WTC11 (cell line): ENCODE measurements at places on chromosomes 7 and 10. TPM values are rescaled to one million over a fixed set of nuclear protein-coding genes. Genes with fewer than 3 reads are reported as not detected.
A peak's percentile ranks its signal among the peaks of the same experiment; 100 is the strongest.

Gene SPDYE1
- 0.07 TPM in 1 of 3 replicates, not detected in the others for total RNA-seq

Gene OR6V1
- total RNA-seq, result not detected in 3 replicates

Gene FAM204A
- 33.3 to 36.7 TPM (median 36.1 TPM) in 3 replicates for total RNA-seq

Gene PAX4
- total RNA-seq, result not detected in 3 replicates

Gene NEUROD6
- total RNA-seq, result not detected in 3 replicates

Gene CRHR2
- total RNA-seq, result 0.09 to 0.25 TPM (median 0.22 TPM) in 3 replicates

DNA sequence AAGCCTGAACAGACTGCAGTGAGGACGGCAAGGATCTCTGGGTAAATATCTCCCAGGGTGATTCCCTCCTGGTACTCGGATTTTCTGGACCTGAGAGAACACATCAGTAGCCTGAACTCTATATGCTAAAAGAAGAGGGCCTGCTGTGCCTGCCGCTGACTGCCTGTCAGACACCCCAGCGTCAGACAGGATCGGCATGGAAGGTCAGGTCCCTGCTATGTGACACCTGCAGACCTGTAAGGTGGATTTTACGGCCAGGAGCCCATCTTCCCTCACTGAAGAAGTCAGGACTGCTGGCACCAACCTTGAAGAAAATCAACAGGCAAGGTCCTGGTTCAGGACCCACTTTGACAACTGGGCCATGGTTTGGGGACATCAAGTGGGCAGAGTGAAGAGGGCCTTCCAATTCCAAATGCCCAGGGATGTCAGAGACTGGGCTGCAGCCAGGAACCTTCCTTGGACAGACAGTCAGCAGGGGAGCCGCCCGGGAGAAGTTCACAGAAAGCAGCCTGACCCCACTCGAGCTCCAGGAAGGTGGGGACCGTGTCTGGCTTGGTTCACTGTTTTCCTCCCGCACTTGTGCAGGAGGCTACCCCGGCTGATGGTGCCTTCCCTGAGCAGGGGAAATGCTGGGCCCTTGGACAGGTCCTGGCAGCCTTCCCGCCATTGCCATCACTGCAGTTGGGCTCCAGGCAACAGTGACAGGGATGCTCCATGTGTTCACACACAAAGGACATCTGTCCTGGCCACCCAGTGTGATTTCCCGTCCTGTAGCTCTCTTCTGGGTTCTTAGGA, 91.8 kb upstream of the LANCL2 start:
- DNase-seq, result no peak

DNA sequence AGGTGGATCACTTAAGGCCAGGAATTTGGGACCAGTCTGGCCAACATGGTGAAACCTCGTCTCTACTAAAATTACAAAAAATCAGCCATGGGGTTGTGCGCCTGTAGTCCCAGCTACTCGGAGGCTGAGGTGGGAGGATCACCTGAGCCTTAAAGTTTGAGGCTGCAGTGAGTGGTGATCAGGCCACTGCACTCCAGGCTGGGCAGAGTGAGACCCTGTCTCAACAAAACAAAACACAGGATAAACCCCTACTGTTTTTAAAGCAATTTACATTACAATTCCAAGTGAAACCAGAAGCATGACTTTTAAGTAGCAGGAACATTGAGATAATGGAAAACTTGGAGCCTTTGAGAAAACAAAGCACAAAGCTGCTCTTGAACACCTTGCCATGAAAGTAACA, 92.4 kb upstream of the BTBD16 start:
- DNase-seq, result no peak

- no peak for DNase-seq
Measured at GRCh38 chr7:17488829-17489228, 190.4 kb downstream of the AHR start.

DNA sequence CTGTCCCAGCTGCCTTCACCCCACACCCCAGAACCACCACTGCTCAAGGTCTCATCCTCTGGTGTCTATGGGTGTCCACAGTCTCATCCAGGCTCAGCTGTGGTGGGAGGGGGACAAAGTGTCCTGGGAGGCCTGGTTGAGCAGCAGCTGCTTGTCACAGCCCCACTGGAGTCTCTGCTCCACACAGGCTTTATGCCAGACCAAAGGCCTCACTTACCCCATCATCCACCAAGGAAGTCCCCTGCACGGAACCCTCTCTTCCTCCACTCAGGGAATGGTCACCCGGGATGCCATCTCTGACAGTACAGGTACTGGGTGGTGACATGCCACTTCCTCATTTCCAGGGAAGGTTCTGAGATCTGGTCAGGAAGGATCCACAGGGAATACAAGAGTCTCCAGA, 925.4 kb upstream of the ZNF722 start:
- no peak for DNase-seq

DNA sequence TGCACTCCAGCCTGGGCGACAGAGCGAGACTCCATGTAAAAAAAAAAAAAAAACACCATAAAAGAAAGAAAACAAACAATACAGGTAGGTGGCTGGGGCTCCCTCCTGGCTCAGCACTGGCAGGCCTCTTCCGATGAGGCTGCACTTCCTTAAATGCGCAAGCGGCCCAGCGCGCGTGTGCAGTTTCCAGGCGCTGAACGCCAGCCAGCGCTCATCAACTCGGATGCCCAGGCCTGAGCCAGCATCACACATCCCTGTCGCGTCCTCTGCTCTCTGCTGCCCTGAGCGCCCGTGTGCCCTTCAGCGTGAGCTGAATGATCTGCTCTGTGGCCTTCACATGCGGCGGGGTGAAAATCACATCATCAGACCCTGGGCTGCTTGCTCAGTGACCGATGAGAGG, 31.8 kb downstream of the NUDT1 start:
- no peak for DNase-seq

DNA sequence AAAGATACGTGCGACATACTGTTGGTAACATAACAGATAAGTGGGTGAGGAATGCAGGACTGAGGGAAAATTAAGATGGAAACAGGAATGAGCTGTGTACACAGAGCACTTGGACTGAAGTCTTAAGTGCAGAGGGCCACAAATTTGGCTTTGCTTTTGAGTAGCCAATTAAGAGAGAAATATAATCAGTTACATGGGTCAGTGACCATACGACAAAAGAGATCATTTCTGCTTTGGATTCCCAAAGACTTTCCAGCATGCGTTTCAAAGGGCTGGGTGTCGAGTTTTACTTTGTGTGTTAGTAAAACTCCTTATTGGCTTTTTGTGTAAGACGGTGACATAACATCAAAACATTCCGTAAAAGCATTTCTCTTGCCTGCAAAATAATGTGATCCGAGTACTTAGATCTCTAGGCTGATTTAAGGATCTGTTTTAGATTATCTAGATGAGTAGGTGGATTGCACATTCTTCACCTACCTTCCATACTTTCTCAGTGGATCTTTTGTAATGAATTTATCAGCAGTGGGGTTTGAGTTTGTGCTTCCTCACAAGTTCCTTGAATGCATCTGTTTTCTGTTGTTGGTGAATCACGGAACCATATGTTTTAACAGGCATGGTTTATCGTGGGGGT, 7.5 kb downstream of the RABGEF1 start:
- DNase-seq, result no peak

DNA sequence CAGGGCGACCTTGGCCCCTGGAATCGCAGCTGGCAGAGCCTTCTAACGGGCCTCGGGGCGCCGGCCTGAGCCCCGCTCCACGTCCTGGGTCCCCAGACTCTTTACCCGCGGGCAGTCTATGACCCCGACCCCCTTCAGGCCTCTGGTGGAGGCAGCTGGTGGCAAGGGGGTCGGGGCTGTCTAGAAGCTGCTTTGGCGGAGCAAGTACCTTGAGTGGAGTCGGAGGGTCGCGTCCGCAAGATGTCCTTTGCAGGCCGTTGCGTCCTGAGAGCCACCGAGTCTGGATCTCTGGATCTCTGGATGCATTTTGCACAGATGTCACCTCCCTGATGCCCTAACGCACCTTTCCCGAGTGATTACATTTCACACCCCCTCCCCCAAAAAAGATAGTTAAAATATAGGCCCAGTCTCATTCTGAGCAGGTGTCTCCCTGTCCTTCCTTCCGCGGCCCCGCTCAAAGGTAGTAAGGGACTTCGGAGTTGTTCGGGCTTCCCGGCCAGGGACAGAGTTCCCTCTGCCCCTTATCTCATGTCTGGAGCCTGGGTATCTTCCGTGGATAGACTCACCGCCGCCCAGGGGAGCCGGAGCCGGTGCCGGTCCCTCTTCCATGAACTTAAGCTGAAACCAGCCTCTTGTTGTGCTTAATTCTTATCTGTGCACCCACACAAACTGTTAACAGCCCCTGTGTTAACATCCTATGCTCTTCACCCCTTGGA, 457 bp downstream of the ACADSB start:
- DNase-seq, result peak; percentile 27

DNA sequence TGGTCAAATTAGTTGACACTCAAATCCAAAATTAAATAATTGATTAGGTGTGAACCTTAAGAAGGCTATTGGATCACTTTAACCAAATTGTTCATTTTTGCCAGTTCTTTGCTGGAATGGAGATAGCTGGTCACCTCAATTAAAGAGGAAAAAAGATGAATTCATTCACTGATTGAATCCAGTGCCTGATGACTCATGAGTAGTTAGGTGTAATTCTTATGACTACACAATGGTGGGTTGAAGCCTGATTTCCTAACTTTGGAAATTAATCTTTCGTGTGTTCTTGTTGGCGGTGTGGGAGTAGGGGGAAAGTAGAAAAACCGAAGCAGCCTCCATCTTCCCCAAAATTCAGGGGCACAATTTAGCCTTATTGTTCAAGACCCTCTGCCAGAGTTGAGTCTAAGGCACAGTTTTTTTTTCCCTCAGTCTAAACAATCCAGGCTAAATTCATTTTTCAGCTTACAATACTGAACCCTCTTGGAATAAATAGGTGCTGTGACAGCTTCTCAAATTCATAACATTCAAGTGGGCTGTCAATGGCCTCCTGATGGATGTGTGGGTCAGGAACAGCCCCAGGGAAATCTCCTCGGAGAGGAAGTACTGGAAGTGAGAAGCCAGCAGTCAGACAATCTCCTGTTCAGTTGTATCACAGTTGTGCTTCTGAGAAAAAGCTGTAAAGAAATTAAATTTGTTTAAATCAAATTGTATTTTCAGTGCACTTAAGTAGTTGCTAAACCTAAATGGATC, 356.6 kb downstream of the BBS9 start:
- DNase-seq, result no peak

DNA sequence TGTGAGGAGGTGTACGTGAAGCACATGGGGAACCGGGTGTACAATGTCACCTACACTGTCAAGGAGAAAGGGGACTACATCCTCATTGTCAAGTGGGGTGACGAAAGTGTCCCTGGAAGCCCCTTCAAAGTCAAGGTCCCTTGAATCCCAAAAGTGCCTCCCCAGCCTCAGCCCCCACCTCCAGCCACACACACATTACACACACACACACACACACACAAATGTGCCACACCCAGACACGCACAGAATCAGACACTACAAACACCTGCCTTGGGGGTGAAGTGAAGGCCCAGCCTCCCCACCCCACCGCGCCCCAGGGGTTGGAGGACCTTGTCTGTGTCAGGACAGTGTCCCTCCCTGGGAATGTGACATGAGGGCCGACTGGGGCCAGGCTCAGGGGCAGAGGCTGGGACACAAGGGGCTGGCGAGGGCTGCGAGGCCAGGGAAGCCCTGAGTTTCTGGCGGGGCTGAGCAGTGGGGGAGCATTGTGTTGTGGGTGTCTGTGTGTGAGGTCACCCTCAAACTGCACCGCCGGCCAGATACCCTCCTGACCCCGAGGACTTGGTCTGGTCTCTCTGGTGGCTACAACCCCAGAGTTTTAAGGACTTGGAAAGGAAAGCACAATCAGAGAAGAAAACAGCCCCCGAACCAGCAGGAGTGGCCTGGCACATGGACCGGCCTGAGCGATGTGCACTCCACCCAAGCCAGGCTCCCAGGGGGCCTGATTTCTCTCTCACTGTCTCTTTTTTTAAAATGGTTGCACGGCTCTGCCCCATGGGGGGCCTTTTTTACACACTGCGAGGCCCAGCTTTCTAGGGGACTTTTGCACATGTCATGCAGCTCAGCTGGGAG, 4.0 kb upstream of the ATP6V1F start:
- DNase-seq, result no peak

GRCh38 chr7:158702944-158703343, 1.7 kb downstream of the NCAPG2 start:
- DNase-seq, result no peak

DNA sequence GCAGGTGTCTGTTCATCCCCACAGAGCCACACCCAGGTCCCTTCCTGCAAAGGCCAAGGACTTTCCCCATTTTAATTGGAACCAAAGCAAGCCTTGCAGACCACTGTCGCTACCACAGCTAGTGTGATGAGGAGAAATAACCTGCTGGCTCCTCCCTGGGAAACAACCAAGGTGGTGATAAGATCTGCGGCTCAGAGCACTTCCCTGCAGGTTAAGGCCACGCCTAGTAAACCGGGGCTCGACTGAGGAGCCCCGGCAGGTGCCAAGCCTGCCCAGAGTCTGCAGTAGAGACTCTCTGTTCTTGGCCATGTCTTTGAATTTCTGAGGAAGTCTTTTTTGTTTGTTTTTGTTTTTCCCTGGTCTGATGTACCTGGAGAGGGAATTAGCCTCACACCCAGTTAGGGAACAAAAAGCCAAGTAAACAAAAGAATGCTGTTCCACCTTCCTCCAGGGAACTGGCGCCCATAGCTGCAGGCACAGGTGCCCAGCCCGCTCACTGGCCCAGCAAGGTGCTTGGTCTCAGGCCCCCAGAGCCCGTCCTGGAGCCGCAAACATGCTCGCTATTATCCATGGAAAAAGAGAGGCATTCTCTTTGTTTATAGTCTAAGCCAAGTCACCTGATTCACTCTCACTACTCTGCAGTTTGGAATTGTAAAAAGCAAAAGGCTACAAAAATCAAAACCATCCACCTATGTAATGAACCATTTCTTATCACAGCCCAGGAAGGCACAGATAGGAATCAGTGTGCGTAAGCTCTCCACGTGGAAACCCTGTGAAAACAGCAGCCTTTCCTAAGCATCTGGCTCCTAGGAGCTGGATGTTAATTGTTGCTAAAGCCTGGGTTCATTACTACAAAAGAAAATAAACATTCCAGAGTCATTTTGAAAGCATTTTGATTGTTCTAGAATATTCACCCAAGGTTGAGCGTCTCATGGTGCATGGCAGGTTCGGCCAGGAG, 2.7 kb downstream of the GPR146 start:
- DNase-seq, result no peak

DNA sequence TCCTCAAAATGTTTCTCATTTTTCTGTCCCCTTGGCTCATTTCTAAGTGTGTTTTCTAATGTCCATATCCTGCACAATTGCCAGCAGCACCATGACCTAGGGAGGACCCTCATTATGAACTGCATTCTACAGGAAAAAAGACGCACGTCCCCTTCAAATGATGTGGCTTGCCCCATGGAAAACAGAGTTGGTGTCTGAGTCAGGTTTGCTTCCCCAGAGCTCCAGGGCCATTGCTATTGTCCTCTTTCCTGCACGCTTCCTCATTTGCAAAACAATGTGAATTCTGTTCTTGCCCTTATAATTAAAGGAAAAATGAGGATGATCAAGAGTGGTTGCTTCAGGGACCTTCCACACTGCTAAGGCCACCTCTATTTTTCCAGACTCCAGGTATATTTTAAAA, 14.7 kb upstream of the ASB4 start:
- no peak for DNase-seq
